Lower leg skin (tissue), 4 donors: ENCODE measurements at places on chromosomes 13 and 19. TPM values are rescaled to one million over a fixed set of nuclear protein-coding genes. Genes with fewer than 3 reads are reported as not detected.

The SLITRK5 gene
- 0.44 TPM for total RNA-seq

The GPR4 gene
- 0.94 TPM for total RNA-seq

The ZNF91 gene
- 50.2 TPM for total RNA-seq

The GTF3A gene
- total RNA-seq, result 97.7 TPM

The DACT3 gene
- 3.3 TPM for total RNA-seq

The ADGRE3 gene
- not detected for total RNA-seq

The CDC37 gene
- total RNA-seq, result 92.8 TPM

The OBI1 gene
- total RNA-seq, result 10.7 TPM

The KIR2DL3 gene
- not detected for total RNA-seq

- no peak for DNase-seq
These were observed 7.7 kb downstream of the FFAR2 start for GRCh38 chr19:35455616-35456201.

- DNase-seq, result no peak
These were observed 9.2 kb upstream of the CEACAM18 start for GRCh38 chr19:51469162-51469561.

DNA sequence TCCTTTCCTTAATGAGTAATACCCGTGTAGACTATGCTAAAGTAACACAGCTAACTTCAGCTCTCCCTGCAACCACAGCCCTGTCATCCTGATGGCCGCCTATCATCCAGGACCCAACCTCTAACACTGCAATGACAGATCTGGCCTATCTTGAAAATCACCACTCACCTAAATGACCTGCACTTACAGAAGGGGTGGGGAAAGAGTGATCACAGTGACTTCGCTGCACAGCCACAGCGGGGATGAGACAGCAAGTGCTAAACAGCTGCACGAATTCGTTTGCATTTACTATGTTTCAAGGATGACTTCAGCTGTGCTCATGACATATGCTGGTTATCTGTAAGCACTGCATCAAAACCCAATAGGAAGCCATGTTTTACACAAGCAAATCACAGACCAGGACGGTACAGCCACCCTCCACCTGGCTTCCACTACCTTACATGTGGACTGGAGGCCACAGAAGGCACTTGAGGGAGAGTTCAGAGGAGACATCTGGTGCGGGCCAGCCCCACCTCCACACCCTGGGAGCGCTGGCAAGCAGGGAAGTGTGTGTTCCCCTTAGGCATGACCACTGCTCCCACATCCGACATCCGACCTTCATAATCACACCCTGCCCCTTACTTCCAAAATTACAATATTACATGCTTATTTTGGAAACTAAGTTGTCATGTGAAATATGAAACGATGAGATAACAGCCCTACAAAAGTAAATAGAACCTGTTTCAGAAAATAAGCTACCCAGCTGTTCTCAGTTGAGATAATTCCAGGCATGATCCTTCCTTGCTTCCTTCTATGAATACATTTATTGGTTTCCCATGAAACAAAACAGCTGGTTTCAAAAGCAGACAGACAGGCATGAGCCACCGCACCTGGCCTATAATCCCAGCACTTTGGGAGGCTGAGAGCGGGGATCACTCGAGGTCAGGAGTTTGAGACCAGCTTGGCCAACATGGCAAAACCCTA lies 95.7 kb downstream of the STK24 start:
- DNase-seq, result no peak

GRCh38 chr13:113762538-113762937 lies 3.5 kb downstream of the TMEM255B start:
- peak; percentile 28 for DNase-seq
